MCF 10A (cell line): ENCODE measurements at places on chromosomes 1 and 21.

DNA sequence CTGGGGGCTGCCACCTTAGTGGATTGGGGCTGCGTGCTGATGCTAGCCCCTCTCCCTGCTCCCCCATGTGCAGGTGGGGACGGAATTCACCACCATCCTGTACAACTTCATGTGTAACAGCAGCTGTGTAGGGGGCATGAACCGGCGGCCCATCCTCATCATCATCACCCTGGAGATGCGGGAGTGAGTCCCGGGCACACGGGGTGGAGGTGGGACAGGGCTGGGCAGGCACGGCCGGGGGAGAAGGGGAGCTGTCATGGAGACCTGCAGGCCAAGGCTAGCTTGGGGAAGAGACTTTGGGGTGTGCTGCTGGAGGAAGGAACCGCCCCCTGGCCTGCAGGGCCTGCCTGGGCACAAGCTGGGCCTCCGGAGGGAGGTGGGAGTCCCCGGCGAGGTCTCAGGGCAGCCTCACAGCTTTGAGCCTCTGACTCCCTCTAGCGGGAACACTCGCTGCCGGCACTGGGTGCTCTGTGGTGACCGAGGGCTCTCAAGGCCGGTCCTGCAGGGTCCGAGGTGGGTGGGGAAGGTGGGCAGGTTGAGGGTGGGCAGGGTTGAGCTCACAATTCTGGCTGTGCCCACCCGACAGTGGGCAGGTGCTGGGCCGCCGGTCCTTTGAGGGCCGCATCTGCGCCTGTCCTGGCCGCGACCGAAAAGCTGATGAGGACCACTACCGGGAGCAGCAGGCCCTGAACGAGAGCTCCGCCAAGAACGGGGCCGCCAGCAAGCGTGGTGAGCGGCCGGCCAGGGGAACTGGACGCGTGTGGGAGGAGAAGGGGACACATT is 25.0 kb upstream of the CCDC27 start:
- no peak for DNase-seq

DNA sequence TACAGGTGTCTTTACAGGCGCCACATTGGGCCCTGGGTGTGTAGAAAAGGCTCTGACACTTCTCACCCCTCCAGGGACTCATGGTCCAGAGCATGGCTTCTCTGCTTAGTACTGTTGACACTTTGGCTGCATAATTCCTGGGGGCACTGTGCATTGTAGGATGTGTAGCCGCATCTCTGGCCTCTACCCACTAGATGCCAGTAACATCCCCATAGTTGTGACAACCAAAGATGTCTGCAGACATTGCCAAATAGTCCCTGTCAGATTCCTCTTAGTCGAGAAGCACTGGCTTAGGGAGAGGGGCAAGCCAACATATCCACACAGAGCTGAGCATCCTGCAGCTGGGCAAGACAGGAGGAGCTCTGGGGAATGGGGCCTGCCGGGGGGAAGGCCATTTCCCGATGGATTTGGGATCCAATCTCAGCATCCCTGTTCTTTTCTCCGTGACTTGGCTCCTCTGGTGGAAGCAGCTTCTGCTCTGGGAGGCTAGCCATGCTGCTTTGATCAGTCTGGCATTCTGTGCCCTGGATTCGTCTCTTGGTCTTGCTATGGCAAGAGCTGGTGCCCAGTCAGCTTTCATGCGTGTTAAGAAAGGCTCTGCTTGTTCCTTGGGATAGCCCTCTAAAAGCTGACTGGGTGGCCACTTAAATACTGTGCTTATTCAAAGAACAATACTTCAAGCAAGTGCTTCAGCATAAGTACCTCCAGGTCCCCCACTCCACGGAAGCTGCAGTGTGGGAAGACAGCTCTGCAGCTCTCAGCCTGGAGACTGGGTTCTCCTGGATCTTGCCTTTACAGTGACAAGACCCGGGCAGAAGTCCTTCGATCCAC is 38.3 kb upstream of the SCMH1 start:
- no peak for DNase-seq

- DNase-seq: no peak
These were observed 32.4 kb upstream of the CTTNBP2NL start for GRCh38 chr1:112363636-112364035.

- peak; percentile 67 for DNase-seq
These were observed 34.8 kb upstream of the LYST start for GRCh38 chr1:235901461-235901860.

DNA sequence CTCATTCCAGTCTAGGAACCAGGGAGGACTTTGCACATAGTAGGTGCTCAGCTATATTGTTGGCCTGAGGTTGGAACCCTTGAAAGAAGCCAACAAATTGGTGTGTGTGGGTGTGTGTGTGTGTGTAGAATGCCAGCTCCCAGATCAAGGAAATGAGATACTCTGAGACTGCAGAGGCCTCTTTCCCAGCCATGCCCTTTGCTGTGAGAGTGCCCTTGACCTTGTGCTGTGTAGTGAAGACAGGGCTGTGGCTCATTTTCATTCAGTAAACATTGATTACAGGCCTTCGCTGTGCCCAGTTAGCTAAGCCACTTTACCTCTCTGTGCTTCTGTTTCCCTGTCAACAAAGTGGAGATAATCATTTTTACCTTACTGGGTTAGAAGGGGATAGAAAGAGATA is 3.2 kb downstream of the CYP4B1 start:
- DNase-seq: no peak

DNA sequence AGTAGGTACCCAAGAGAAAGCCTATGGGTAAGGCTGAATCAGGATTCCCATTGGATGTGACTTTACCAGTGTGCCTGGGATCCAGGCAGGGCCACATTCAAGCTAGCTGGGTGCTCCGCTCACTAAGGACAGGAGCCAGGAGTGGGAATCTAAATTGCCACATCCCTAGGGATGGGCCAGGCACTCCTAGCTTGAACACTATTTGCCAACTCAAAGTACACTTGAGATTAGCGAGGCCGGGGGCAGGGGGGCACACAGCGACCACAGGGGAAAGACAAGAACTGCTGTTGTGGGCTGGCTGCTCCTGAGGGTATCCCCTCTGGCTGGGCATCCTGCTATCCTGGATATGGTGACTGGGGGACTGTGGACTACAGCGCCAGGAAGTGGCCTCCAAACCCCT is 4.3 kb downstream of the SLC45A3 start:
- no peak for DNase-seq

DNA sequence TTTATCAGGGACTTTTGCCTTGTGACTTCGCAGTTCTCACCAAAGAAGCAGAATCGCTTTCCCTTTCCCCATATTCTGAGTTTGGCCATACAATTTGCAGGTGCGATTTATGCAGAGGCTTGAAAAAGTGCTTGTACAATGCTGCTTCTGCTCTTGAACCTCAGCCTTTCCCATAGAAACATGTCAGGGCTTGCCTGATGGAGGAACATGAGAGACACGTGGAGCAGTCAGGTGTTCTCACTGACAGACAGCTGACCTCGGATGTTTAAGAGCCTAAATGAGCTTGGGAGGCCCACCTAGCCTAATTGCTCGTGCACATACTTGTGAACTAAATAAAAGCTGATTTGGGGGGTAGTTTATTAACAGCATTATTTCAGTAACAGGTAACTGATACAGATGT is 290.0 kb downstream of the S1PR1 start:
- DNase-seq: peak; percentile 22

GRCh38 chr1:45914836-45915235 is 111.4 kb downstream of the MAST2 start:
- DNase-seq: no peak

DNA sequence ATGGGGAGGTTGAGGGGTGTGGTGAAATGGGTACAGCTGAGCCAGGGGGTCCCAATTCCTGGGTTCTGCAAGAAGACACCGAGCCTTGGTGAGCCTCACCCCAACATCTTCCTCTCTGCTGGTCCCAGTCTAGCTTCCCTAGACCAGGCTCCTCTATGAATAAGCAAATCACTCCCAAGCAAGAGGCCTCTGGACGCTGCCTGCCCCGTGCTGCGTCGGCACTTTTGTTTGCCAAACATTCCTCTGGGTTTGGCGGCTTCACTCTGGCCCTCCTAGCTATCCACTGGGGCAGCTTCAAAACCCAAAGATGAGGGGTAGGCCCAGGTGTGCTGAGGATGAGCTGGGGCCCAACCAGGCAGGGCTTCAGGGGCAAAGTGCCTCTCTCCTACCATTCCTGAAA is 137.1 kb upstream of the CD34 start:
- no peak for DNase-seq

DNA sequence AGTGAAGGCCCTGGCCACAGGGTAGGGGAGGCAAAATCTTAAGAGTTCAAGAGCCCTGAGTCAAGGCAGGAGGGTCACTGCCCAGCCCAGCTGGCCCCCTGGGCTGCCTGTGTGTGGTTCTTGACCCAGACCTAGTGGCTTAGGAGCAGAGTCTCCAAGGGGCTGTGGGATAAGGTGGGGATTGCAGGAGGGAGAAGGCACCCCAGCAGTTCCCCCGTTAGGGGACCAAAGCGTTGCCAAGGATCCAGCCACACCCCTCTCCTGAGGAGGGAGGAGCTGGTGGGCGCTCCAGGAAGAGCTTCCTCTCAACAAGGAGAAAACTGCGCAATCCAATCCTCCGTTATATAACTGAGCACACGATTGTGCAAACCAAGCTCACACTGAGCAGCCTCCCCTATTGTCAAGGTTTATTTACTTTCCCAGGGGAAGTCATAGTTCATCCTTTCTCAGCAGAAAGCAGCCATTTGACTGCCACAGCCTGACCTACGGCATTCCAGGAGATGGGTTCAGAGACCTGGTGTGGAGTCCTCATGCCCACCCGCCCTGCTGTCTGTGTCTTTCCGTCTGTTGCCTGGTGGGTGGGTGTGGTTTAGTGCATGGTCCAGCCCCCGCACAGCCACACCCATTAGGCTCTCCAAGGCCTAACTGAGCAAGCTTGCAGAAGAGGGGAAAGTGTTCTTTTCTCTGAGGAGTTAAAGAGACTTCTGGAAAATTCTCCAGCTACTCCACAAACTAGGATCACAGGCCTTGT is 3.5 kb downstream of the EPHX1 start:
- DNase-seq: peak; percentile 96

GRCh38 chr1:236142253-236143103 is at the start of gene GPR137B:
Gene GPR137B, plus strand, starts transcription at chr1:236142539. Its CDS starts 84 bp downstream, at chr1:236142623.
- peak; percentile 69 for DNase-seq

- peak; percentile 8 for DNase-seq
These were observed 27.4 kb downstream of the BACE2 start for GRCh38 chr21:41195311-41195710.

DNA sequence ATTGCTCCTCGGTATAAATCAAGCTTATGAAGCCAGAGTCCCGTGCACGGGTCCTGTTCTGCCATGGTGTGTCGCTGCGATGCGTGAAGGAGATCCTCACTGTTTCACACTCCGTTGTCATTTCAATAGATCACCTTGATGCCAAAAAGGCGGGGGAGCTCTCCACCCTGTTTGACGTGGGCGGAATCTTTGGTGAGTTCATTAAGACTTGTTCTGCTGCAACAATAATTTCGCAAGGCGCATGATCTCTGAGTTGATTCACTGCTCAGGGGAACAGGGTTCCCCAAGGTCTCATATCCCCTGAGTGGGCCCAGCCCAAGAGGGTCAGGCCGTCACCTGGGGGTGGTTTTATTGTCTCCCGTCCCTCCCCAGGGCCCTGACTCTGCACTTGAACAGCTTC is 50.0 kb downstream of the SLC37A1 start:
- peak; percentile 67 for DNase-seq

- peak; percentile 49 for DNase-seq
These were observed 88.3 kb upstream of the NGF start for GRCh38 chr1:115426231-115426771.

GRCh38 chr1:68232289-68233148 is at the start of gene WLS:
Gene WLS, minus strand, starts transcription at chr1:68232523. Its CDS starts 224 bp downstream, at chr1:68232299.
- peak; percentile 72 for DNase-seq

DNA sequence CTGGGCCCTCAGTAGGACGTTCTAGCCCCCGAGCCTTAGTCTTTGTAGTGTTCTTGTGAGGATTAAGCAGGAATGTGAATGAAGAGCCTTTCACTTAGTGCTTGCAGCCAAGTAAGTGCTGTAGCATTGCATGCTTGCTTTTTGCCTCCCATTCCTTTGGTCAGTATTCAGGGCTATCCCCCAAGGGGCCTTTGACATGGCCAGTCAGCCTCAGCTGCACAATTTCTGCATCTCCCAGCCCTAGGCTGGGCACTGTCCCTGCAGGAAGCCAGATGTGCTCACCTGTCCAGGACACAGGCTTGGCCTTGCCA is 30.5 kb downstream of the SOX13 start:
- no peak for DNase-seq

- DNase-seq: no peak
These were observed 7.0 kb downstream of the GPA33 start for GRCh38 chr1:167083066-167083665.

DNA sequence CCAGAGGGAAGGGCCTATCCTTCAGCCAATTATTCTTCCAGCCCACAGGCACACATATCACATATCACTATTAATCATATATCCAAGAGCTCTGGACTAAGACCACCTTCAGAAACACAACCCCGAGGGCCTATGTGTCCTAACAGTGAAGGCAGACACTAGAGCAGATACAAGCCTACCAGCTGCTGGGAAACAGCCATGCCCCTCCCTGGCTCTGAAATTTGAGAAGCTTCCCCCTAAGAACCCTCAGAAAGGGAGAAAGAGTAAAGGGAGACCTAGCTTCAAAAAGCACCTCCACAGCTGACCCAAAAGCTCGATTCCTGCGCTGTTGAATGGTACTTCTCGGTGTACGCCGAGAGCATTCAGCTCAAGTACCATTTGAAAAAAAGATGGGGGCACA is 17.4 kb downstream of the CNN3 start:
- DNase-seq: no peak

DNA sequence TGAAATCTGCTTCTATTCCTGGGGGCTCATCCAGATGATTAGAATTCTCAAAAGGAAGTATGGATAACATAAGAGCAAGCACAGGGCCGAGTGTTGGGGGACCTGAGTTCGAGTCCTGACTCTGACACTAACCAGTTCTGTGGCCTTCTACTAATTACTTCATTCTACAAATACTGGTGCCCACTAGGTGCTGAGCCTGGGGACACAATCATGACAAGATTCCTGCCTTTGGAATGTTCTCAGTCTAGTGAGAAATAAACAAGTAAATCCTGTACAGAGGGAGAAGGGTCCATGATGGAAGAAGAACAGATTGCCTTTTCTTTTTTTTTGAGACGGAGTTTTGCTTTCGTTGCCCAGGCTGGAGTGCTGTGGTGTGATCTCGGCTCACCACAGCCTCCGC is 2.2 kb upstream of the NUAK2 start:
- no peak for DNase-seq

- no peak for DNase-seq
These were observed 527.3 kb downstream of the PLPP3 start for GRCh38 chr1:56052041-56052440.

DNA sequence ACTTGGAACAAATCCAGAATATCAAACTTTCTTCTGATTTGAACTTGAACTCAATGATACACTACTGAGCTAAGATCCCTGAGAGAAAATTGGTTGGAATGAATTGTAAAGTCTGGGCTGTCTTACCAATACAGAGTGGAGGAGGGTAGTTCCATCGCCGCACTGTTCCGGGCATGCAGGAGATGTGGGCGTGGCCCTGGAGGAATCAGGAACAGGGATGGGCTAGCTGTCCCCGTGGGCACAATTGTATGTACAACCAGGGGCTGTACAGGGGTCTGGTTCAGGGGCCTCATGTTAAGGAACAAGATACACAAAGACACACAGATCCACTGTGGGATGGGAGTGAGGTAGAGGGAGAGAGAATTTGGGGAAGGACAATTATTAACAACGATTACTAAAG is 144.3 kb downstream of the ZSCAN20 start:
- DNase-seq: no peak

GRCh38 chr1:904310-904950 is 19.3 kb upstream of the SAMD11 start:
- DNase-seq: peak; percentile 79
